ENCODE measurements at places on chromosomes 4 and X.

DNA sequence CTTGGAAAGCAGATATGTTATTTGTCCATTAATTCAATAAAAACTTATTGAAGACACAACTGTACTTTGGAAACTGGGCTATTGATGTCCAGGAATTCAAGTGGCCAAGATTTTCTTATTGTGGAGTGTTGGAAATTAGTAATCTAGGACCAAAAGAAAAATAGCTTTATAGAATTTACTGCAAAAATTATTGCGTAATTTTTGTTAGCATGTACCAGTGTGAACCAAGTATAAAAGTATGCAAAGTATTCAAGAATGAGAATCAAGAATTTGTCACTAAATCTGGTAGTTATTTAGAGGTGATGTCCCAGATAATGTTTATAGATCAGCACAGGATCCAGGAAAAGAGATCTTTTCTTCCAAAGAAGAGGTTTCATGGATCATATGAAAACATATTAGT is 468.9 kb upstream of the CTSO start:
- DNase-seq, result no peak
- no peak overlapping the region for H3K4me3 ChIP-seq
- H3K36me3 ChIP-seq, result no peaks in the 10 kb centered on the region
- no peak overlapping the region for H3K27ac ChIP-seq
- no peaks in the 10 kb centered on the region for H3K27me3 ChIP-seq

GRCh38 chr4:108036213-108036612 is 46.5 kb downstream of the HADH start:
- H3K27ac ChIP-seq, result no peak overlapping the region
- H3K4me1 ChIP-seq, result no peaks in the 10 kb centered on the region
- DNase-seq, result no peak
- H3K4me3 ChIP-seq, result no peak overlapping the region

DNA sequence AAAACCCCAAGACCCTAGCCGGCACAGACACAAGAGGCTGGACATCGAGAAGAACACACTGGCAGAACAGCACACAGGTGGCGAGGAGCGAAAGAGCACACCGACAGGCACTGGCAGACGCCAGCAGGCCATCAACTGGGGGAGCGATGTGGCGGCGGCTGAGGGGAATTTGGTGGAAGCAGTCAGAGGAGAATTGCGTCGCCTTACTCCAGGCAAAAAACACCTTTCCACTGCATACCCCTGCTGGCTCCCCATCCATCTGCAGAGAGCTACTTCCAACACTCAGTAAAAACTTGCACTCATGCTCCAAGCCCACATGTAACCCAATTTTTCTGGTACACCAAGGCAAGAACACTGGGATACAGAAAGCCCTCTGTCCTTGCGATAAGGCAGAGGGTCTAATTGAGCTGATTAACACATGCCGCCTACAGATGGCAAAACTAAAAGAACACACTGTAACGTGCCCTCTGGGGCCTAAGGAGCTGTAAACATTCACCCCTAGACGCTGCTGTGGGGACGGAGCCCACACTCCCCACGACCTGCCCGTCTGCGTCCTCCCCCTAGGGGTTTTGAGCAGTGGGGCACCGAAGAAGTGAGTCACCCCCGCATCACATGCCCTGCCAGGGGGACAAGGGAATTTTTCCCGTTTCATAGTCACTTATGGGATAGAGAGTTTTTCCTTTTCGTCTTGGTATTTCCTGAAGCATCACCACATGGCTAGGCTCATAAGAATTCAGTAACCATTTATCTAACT is 262.3 kb downstream of the KCTD8 start:
- H3K4me3 ChIP-seq, result no peak overlapping the region
- no peaks in the 10 kb centered on the region for H3K27me3 ChIP-seq
- H3K4me1 ChIP-seq, result no peaks in the 10 kb centered on the region
- H3K36me3 ChIP-seq, result no peaks in the 10 kb centered on the region

DNA sequence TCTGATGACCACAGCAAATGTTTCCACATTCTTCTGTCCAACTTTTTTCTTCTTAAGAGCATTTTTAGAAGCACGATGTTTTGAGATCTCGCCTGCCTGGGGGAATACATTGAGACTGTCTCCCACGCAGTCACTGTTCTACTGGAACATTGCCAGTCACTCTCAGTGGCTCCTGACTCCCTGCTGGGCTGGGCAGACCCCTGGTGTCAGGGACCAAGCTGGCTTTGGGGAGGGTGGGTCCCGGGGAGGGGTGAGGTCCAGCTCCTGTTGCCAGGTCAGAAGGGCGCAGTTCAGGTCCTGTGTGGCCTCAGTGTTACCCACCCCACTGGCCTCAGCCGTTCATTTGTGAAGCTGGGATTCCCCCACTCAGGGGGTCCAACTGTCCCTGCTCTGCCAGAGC is 18.9 kb upstream of the ABLIM2 start:
- no peaks in the 10 kb centered on the region for H3K4me1 ChIP-seq
- no peaks in the 10 kb centered on the region for H3K27me3 ChIP-seq
- no peak overlapping the region for H3K27ac ChIP-seq
- H3K4me3 ChIP-seq, result no peak overlapping the region

GRCh38 chrX:68079961-68080360 is 353.3 kb downstream of the OPHN1 start:
- H3K27ac ChIP-seq, result no peak overlapping the region
- no peaks in the 10 kb centered on the region for H3K4me1 ChIP-seq
- no peak for DNase-seq
- H3K4me3 ChIP-seq, result no peak overlapping the region
- no peaks in the 10 kb centered on the region for H3K36me3 ChIP-seq

- DNase-seq, result no peak
- no peaks in the 10 kb centered on the region for H3K36me3 ChIP-seq
- no peak overlapping the region for H3K4me3 ChIP-seq
- H3K27me3 ChIP-seq, result no peaks in the 10 kb centered on the region
Observed at GRCh38 chr4:46804781-46805413, 104.1 kb downstream of the COX7B2 start.

- peaks cover 2% of the 10 kb centered on the region for H3K36me3 ChIP-seq
- H3K4me3 ChIP-seq, result no peak overlapping the region
- DNase-seq, result no peak
- no peak overlapping the region for H3K27ac ChIP-seq
Observed at GRCh38 chrX:2299871-2300270, 200.9 kb downstream of the DHRSX start.

DNA sequence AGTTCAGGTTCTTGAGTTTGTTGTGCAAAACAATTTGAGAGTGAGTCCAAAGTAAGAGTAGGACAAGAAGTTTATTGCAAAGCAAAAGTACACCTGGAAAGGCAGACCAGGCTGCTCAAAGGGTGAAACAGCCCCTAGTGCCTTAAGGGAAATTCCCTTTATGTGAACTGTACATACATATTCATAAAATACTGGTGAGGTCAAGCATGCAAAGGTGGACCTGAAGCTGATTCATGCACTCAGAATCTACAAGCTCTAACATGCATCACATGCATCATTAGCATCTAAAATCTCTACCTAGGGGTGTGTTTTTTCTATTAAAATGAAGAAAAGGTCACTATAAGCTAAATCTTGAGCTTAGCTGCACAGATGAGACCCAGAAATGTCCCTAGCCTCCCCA is 266.9 kb downstream of the SPATA18 start:
- H3K27ac ChIP-seq, result no peak overlapping the region
- H3K4me1 ChIP-seq, result no peaks in the 10 kb centered on the region

GRCh38 chrX:139204898-139205667 is 325.5 kb upstream of the F9 start:
- H3K27me3 ChIP-seq, result peaks cover 38% of the 10 kb centered on the region
- no peaks in the 10 kb centered on the region for H3K4me1 ChIP-seq
- H3K27ac ChIP-seq, result no peak overlapping the region
- no peaks in the 10 kb centered on the region for H3K36me3 ChIP-seq

- no peak overlapping the region for H3K4me3 ChIP-seq
- no peaks in the 10 kb centered on the region for H3K36me3 ChIP-seq
- H3K27ac ChIP-seq, result no peak overlapping the region
- H3K4me1 ChIP-seq, result no peaks in the 10 kb centered on the region
Observed at GRCh38 chr4:57089549-57089948, 20.6 kb downstream of the IGFBP7 start.

DNA sequence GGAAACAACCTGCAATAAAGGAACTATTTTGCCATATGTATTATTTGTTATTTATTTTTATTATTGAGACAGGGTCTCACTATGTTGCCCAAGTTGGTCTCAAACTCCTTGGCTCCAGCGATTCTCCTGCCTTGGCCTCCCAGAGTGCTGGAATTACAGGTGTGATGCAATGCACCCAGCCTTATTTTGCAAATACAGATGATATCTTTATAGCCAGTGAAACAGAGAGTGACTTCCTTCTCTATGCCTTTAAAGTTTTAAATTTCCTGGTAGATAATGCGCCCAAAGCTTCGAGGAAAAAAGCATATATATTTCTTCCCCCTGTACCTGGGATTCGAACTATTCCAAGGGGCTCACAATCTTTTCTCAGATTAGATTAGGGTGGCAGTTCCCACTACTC is 601.1 kb upstream of the HTR2C start:
- H3K27me3 ChIP-seq, result no peaks in the 10 kb centered on the region
- no peak for DNase-seq
- H3K36me3 ChIP-seq, result no peaks in the 10 kb centered on the region
- H3K4me3 ChIP-seq, result no peak overlapping the region

DNA sequence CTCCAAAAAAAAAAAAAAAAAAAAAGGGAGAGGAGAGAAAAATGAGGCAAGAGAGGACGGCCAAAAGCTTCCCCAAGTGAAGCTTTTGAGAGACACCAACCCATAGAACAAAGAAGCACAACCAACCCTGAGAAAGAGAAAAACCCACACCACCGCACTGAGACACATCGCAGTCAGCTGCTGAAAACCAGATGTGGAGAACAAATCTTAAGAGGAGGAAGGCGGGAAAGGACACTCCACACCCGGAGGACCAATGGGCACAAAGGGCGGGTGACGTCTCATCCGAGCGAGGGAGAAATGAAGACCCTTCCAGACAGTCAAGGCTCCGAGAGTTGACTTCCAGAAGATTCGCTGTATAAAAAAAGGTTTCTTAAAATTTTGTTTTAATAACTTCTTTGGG is 112.1 kb downstream of the AFAP1 start:
- DNase-seq, result no peak
- no peaks in the 10 kb centered on the region for H3K27me3 ChIP-seq
- H3K4me1 ChIP-seq, result peaks cover 14% of the 10 kb centered on the region
- H3K36me3 ChIP-seq, result peaks cover 35% of the 10 kb centered on the region
- no peak overlapping the region for H3K4me3 ChIP-seq

DNA sequence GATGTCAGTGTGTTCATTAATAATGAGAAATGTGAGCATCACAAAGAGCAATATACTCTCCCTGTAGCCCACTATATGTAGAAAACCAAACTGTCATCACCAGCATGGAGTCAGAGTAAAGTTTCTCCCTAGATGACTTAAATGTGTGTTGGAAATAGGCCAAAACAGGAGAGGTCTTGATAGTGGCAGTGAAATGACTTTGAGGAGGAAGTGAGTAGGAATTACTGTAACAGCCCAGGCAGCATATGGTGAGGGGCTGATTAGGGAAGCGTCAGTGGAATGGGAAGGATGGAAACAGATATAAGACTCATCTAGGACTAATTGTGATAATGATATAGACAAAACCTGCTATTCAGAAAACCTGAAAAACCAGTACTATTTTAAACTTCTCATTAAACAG is 83.9 kb downstream of the ATXN3L start:
- H3K27ac ChIP-seq, result no peak overlapping the region
- H3K27me3 ChIP-seq, result no peaks in the 10 kb centered on the region
- no peak overlapping the region for H3K4me3 ChIP-seq

DNA sequence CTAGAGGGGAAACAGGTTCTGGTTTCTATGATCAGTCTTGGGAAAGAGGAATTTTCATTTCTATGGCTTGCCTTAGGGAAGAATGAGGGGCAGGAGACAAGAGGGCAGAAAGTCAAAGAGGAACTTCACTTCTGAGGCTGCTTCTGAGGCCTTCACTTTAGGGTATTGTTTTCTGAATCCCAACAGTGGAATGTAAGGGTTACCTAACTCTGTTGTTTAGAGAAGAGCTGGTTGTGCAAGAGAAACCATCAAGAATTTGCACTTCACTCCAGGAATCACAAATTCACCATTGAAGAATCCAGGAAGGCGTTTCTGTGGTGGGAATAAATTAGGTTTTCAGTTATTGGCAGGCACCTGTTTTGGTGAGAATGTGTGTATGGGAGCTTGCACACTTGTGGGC is 126.7 kb upstream of the AMOT start:
- H3K36me3 ChIP-seq, result no peaks in the 10 kb centered on the region
- no peaks in the 10 kb centered on the region for H3K27me3 ChIP-seq
- H3K4me1 ChIP-seq, result no peaks in the 10 kb centered on the region
- no peak overlapping the region for H3K4me3 ChIP-seq
- no peak overlapping the region for H3K27ac ChIP-seq

DNA sequence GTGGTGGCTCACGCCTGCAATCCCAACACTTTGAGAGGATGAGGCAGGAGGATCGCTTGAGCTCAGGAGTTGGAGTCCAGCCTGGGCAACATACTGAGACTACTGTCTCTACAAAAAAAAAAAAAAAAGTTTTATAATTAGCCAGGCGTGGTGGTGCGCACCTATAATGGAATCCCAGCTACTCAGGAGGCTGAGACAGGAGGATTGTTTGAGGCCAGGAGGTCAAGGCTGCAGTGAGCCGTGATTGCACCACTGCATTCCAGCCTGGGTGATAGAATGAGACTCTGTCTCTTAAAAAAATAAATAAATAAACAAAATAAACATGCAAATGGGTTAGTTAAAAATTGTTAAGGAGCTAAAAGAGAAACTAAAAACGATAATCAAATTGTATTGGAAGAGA is 7.7 kb downstream of the GLOD5 start:
- H3K36me3 ChIP-seq, result no peaks in the 10 kb centered on the region
- H3K4me1 ChIP-seq, result no peaks in the 10 kb centered on the region
- no peak for DNase-seq
- no peak overlapping the region for H3K27ac ChIP-seq
- no peaks in the 10 kb centered on the region for H3K27me3 ChIP-seq
- H3K4me3 ChIP-seq, result no peak overlapping the region

- no peak for DNase-seq
- no peaks in the 10 kb centered on the region for H3K4me1 ChIP-seq
- H3K36me3 ChIP-seq, result no peaks in the 10 kb centered on the region
- no peak overlapping the region for H3K4me3 ChIP-seq
- H3K27ac ChIP-seq, result no peak overlapping the region
Observed at GRCh38 chr4:157172011-157172410, 48.5 kb upstream of the GRIA2 start.

DNA sequence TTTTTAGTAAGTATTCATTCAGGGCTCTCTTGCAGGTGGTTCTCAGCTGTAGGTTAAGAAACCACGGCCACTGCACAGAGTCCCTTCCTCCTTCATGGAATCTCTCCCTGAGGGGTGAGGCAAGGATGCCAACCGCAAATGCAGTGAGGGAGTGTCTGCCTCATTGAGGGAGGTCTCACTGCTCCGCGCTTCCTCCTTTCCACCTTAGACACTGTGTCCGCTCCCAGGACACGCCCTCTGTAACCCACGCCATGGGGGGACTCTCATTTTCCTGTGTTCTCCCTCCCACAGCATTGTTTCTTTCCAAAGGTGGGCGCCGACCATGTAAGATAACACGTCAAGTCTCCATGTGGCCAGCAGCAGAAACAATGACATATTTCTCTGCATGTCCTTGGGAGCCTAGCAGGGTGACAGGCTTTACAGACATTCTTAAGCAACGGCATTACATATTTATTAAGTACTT is 63.2 kb downstream of the SEPSECS start:
- H3K27me3 ChIP-seq, result no peaks in the 10 kb centered on the region
- no peak overlapping the region for H3K27ac ChIP-seq
- H3K36me3 ChIP-seq, result no peaks in the 10 kb centered on the region
- no peak overlapping the region for H3K4me3 ChIP-seq
- DNase-seq, result no peak
